Sigmoid colon (tissue), 7 donors: ENCODE measurements at places on chromosomes 6 and 20.

DNA sequence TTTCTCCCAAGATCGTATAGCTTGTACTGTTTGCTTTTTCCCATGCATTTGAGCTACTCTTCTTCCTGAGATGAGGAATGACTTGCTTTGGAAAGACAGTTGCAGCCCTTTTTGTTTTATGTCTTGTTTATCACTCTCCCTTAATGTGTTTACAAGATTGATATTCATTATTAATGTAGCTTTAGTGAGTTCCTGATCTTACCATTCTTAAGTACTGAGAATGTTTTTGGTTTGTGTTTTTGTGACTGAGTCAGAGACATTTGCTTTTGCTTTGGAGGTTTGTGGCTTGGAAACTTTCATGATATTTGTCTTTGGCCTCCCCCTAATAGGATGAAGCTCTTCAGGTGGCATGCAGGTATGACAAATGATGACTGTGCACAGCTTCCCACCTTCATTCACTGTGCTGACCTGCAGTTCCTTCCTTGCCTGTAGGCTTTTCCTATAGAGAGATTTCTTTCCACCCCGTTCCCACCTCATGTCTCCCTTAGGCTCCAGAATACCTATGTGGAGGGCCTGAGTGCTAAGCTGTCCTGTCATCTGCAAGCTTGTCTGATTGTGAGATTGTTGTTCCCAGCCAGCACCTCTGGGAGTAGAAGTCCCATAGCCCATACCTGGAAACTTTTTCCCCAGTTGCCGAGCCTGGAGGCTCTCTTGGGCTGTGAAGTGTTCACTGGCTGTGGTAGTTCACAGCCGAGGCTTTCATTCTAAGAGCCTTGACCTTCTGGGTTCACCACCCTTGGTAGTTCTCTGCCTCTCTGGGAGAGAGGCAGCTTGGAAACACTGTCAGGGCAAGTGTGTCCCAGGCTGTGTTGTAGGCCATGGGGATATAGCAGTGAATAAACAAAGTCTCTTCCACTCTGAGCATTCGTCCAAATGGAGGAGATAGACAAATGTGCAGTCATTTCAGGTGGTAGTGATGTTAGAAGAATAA, 27.1 kb downstream of the CDS2 start:
- DNase-seq = no peak

GRCh38 chr6:168949981-168950857, 303.4 kb downstream of the THBS2 start:
- no peak for DNase-seq

- DNase-seq = no peak
Measured at GRCh38 chr20:58150772-58151171, 77.7 kb downstream of the ANKRD60 start.

DNA sequence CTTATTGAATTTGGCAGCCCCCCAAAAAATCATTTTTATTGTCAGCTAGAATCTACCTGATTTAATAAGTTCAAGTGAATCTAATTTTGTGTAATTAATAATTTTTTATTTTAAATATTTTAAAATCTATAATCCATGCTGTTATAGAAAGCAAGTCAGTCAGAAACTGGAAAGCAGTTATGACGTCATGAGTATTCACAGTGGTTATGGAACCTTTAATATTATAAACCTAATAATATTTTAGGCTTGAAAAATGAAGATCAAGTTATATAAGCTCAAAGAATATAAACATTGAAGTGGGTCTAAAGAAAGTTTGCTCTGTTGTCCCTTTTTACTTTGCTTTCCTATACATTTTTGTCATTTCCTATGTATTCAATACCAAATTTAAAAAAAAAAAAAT, 1075.1 kb upstream of the EPHA7 start:
- no peak for DNase-seq

DNA sequence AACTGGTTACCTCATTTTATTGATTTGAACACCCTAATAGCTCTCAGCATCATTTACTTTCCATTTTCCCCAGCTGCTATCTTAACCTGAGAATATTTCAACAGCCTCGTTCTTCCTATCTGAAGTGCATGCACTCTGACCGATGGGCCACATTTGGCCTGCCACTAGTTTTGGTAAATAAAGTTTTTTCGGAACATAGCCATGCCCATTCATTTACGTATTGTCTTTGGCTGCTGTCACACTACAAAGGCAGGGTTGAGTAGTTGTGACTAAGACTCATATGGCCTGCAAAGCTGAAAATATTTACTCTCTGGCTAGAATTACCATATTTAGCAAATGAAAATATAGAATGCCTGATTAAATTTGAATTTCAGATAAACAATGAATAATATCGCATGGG, 10.8 kb downstream of the ADGRF4 start:
- no peak for DNase-seq

GRCh38 chr6:38345586-38345985, 294.1 kb downstream of the BTBD9 start:
- no peak for DNase-seq
